ENCODE measurements at places on chromosomes 12 and 14.

DNA sequence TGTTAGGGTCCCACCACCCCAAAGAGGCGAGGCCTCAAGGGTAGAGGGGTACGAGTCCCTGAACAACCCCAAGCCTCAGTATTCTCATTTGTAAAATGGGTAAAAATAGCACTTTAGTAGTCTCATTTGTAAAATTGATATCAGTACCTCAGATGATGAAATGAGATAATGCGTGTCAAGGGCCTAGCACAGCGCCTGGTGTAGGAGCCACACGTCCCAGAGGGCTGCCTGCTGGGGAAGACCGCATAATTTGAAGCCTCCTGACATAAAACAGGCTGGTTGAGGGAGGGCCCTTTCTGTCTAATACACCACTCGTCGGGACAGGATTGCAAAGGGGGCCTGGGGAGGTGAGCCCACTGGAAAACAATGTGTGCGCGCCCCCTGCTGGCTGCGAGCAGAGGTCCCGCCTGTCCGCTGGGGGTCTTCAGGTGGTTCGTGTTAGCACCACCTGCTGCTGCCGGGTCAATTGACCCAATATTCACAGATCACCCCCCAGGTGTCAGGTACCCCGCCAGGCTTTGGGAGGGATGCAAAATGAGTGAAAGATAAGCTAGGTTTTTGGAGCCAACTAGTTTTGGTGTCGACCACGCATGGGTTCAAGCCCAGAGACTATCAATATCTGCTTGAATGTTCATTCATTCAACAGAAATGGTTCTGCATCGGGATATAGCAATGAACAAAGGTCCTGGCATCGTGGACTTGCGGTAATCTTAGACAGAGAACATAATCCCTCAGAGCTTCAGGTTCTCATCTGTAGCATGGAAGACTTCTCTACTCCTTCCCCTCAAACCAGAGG lies 24.7 kb upstream of the IRF2BPL start:
- peak; percentile 43 for DNase-seq

GRCh38 chr12:125734137-125734536 lies 668.9 kb downstream of the AACS start:
- DNase-seq, result no peak

- no peak for DNase-seq
These were observed 23.3 kb downstream of the CHGA start for GRCh38 chr14:92945959-92946846.

- no peak for DNase-seq
These were observed 331.7 kb downstream of the SOX5 start for GRCh38 chr12:23617749-23618148.

- DNase-seq, result no peak
These were observed 58.4 kb downstream of the PTPN21 start for GRCh38 chr14:88496414-88496813.

GRCh38 chr14:75864352-75864751 lies 117.4 kb downstream of the TGFB3 start:
- DNase-seq, result no peak

DNA sequence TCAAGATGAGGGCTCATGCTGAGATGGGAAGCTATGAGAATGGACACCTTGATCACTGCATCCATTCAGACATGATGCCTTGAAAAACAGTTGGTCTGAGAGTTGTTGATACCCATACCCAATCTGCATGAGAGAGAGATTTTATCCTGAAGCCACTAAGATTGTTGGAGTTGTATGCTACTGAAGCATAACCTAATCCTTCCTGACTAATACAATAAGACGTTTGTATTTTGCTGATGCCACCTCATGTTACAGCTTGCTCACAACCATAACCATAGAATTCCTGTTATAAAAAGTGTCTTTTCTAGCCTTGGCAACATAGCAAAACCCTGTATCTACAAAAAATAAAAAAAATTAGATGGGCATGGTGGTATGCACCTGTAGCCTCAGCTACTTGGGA lies 12.7 kb upstream of the SERPINA1 start:
- DNase-seq, result no peak

- DNase-seq, result no peak
These were observed 35.9 kb downstream of the WNK1 start for GRCh38 chr12:788288-788687.

DNA sequence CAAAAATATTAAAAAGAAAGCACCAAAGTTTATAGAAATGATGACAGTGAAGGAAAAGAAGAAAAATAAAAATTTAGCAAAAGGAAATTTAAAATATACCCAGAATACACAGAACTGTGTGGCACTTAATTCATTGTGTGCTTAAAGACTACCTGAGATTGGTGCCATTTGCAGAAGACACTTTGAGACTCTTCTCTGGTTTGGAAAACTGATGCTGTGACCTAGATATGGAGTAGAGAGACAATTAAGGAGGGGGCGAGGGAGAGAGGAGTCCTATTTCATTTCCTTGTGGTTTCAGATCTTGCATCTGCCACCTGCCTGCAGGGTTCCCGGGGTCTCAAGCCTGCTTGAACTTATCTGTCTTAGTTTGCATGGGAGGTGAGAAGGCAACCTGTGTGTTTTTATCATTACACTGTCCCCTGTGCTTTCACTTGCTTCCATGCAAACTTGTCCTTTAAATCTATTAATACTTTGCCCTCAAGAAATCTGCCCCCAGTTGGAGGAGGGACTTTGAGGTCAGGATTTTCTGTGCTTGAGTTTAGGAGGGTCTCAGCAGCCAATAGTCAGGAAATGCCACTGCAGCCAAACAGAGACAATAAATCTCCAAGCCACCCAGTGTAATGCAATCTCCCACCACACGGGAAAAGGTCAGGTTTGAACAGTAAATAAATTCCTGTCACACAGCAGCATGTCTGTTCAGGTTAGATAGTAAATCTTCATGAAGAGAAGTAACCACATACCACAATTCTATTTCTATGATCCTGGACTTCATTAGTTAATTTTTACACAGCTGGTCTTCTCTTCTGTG lies 119.4 kb downstream of the CAND1 start:
- DNase-seq, result no peak

DNA sequence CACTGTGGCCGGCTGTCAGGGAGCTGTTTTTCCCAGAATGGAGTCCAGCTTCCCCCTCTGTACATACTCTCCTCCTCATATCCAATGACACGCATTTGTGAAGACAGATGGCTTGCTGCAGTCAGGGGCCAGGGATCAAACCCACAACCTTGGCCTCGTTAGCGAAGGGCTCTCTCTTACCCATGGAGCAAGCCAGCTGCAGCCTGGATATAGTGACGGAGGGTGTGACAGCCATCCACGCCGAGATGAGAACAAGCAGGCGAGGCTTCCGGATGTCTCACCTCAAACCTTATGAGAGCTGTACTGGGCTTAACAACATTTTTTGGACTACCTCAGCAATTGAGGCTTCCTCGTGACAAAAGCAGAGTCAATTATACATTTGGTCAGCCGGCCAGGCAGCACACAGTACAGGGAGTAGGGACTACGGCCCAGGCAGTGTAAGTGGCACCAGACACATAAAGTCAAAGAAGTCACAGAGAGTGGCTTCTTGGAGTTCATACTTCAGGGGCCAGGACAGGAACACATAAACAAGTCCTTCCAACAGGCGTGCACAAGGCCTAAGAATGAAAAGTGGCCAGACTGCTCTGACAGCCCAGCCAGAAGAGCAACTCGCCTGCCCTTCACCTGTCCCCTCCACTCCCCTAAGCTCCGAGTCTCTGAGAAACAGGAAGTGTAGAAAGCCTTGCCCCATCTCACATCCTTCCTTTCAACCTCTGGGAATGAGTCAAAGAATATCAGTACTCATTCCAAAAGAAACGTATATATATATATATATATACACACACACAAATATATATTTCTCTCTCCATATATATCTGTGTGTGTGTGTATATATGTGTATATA lies 115.1 kb downstream of the TTC7B start:
- DNase-seq, result no peak

- DNase-seq, result no peak
These were observed 415.3 kb downstream of the SOX5 start for GRCh38 chr12:23534196-23534595.

DNA sequence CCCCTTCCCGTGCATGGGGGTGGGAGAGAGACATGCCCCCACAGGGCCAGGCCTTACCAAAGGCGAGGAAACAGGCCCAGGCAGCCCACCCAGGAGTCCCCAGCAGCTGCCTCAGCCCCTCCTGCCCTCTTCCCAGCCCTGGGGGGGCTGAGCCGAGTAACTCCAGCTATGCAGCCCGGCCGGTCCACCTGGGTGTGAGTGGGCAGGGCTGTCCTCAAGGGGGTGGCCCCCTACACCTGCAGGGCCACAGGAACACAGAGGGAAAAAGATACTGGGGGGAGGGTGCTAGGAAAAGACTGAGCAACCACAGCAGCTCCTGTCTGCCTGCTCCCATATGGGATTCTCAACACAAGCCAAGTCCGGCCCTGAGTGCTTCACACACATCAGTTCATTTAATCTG lies 7.6 kb downstream of the FIGNL2 start:
- DNase-seq, result no peak

GRCh38 chr14:36955967-36956366 lies 216.4 kb downstream of the SLC25A21 start:
- no peak for DNase-seq

DNA sequence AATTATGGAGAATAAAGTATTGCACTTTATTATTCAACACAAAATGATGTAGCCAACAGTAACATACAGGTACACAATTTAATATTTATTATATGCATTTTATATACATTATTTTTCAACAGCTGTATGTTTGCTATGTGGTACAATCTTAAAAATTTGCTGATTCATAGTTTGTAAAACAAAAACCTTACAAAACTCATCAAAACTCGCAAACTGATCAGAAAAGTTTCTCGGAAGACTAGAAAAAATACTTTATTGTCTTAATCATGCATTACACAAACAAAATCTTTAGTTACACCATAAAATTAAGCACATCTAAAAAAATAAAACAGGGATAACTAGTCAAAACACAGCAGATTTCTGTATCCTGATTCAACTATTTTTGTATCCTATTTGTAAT lies 19.5 kb downstream of the COCH start:
- DNase-seq, result no peak

- no peak for DNase-seq
These were observed 173.4 kb downstream of the KITLG start for GRCh38 chr12:88406905-88407304.

DNA sequence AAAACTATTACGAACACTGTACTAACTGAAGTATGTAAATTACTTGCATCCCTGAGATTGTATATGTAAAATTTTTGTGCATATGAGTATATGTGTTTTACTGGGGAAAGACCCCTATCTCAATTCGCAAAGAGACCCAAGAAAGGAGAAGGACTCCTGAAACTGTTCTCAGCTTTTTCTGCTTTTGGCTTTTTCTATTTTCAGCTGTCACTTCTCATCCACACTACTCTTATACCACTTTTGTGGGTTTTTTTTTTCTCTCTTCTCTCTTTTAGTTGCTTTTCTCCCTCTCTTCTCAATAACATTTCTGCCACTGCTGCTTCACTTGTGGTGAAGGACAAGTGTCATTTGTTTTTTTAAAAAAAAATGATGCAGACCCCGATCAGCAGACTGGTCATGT lies 39.8 kb downstream of the NIN start:
- DNase-seq, result no peak

All from KG1 (cell line).